NCI-H2081 treated with DMSO at 0.1 percent for 48 hours (cell line): ENCODE measurements at places on chromosomes 16 and 17.
A peak's percentile ranks its signal among the peaks of the same experiment; 100 is the strongest.

DNA sequence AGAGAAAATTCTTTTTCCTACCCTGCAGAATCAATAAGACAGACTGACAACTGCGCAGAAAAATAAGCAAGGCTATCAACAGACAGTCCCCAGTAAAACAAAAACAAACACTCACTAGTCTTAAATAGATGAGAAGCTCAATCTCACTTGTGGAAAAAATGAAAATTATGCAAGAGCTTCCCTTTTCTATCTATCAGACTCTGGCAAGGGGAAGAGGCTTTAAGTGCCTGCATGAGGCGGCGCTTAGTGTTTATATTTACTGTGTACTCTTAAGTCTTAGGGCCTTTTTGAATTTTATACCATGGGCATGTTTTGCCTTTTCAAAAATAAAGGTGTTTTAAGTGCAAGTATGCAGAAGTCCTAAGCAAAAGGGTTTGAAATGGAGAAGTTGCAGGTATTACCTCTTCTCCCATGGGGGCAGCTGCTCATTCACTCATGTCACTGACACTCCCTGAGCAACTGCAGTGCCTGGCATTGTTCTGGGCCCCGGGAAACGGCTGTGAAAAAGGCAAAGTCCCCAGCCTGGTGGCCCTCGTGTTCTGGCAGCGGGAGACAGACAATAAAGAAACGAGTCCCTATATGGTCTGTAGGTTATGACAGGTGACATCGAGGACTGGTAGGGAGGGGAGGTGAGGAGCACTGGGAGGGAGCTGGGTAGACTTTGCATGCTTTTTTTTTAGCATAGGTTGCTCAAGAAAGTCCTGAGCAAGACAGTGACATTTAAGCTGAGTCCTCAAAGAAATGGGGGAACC lies 35.2 kb downstream of the HSBP1 start:
- DNase-seq = no peak

DNA sequence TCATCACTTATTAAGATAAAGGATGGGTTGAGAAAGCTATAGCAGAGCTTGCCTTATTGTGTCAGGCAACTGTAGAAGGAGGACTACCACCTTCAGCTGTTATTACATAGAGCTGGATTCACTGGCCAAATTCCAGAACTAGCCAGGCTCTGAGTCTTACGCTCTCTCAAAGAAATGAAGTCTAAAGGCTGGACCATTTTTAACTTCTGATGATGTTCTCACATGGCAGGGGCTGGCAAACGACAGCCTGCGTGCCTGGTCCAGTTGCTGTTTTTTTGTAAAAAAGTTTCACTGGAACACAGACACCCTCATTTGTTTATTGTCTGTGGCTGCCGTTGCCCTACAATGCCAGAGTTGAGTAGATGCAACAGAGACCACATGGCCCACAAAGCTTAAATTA lies 21.2 kb downstream of the TRAF4 start:
- DNase-seq = no peak

GRCh38 chr17:13601776-13602551 lies at the start of gene HS3ST3A1:
Gene HS3ST3A1 (minus strand): TSS chr17:13601929. CDS start chr17:13601129, 800 bp downstream.
- DNase-seq = no peak

DNA sequence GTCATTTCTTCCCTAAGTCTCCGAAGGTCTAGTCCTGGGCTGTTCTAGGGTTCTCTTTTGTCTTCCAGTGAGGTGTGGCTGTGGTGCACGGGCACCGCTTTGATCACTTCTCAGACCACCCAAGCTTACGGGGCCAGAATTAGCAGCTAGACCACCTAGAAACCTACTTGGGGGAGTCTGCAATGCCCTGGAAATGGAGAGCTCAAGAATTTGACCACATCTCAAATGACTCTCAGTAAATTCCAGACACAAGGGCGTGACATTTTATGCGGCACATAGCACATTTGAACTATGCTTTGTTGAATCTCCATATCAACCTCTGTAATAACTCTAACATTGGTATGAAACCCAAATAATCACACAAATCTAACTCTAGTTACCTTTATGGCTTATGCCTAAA lies 24.9 kb downstream of the TRIM16 start:
- DNase-seq = no peak

- no peak for DNase-seq
These were observed 113.4 kb downstream of the ENGASE start for GRCh38 chr17:79188048-79188447.

- DNase-seq = peak; percentile 36
These were observed 3.9 kb downstream of the RAI1 start for GRCh38 chr17:17684906-17685774.

- no peak for DNase-seq
These were observed 58.3 kb downstream of the SREBF1 start for GRCh38 chr17:17778308-17779014.

DNA sequence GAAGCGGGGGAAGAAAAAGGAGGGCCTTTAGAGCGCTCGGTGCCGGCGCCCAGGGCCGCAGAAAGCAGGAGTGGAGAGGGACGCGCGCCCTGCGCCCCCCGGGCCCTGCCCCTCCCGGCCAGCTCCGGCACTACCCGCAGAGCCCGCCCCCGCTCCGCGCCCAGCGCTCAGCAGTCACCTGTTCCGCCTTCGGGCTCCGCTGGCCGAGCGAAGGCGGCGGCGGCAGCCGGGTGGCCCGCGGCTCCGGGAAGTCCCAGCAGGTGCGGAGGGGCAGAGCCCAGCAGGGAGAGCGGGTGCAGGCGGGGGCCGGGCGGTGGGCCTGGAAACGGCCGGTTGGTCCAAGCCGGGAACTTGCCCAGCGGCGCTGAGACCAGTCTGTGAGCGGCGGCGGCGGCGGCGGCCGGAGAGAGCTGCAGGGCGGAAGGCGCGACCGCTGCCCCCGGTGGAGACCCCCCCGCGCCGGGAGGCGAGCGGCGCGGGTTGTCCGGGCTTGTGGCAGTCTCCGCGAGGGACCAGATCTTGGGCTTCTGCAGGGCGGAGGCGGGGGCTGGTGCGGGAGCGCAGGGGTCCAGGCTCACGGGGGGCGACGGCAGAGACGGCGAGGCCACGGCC lies 2.2 kb downstream of the IRX3 start:
- DNase-seq = no peak

DNA sequence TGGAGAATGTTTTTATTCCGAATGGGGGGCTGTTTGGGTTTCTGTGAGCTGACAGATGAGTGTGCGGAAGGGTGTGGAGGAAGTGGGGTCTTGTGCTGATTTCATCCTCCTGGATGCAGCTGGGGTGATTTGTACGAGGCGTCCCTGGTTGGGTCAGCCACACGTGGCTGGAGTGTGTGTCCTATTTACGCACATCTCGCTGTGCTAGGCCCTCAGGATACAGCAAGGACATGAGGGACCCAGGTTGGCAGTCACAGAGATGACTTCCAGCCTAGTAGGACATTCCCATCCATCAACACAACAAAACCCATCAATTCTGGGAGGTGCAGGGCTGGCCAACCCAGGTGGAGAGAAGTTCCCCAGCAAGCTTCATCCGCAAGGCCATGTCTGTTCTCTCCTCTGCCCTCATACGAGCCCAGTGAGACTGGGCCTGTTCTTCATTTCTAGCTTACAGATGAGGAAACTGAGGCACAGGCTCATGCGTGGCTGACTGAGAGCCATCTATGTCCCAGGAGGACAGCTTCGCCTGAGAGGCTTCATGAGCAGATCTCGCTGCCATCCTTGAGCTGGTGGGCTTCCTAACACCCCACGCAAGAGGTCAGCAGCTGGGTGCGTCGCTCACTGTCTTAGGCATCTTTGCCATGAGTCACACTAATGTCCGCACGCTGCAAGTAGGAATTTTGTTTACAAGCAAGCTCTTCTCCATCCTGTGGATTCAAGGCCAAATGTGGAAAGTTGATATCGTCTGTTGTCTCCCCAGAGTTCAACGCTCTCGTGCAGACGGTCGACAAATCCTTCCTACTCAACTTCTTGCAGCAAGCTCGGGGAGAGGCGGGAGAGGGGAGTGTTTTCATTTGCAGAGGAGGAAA lies 24.4 kb downstream of the IRF8 start:
- DNase-seq = no peak

DNA sequence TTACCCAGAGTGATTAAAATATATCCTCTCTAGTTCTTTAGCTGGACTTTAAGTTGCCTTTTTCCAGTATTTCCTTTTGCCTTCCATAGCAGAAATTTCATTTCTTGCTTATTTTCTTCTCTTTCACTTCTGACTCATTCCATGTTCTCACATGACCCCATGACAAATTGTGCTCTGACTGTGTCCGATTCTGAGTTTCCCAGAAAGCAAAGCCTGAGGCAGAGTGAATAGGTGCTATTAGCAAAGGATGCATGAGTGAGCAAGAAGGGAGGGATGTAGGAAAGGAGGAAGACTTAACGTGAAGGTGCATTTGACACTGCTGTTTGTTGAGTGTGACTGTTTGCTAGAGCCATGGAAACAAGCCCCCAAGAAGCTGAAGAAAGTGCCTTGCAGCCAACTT lies 82.6 kb upstream of the CNTNAP4 start:
- DNase-seq = no peak

GRCh38 chr17:45740553-45741330 lies 43.4 kb upstream of the CRHR1 start:
- no peak for DNase-seq

DNA sequence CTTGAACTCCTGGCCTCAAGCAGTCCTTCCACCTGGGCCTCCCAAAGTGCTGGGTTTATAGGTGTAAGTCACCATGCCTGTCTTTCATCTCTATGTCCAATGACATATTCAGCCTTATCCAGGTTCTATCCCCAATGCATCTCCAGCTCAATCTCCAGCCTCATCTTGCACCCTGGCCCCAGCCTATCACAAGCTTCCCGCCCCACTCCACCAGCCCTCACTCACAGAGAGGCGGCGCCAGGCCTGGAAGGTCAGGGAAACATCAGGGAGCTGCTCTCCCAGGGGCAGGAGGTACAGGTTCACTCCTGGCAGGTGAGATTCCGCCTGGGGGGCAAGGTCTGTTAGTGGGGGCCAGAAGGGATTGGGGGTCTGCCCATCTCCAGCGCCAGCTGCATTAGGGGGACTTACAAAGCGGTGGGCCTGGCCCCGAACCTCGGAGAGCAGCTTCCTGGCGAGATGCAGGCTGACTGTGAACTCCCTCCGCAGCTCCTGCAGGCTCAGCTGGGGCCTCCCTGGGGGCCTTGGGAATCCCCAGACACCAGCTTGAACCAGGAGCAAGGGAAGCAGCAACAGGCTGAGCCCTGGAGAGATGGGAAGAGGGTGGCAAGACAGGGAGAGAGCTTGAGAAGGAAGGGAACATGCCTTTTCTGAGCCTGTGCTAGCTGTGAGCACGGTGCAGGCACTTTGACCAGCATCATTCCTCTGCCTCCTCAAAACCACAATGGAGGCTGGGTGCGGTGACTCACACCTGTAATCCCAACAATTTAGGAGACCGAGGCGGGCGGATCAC lies 3.0 kb downstream of the IL27 start:
- no peak for DNase-seq

- DNase-seq = no peak
These were observed 1.1 kb downstream of the PRSS33 start for GRCh38 chr16:2786061-2786825.

DNA sequence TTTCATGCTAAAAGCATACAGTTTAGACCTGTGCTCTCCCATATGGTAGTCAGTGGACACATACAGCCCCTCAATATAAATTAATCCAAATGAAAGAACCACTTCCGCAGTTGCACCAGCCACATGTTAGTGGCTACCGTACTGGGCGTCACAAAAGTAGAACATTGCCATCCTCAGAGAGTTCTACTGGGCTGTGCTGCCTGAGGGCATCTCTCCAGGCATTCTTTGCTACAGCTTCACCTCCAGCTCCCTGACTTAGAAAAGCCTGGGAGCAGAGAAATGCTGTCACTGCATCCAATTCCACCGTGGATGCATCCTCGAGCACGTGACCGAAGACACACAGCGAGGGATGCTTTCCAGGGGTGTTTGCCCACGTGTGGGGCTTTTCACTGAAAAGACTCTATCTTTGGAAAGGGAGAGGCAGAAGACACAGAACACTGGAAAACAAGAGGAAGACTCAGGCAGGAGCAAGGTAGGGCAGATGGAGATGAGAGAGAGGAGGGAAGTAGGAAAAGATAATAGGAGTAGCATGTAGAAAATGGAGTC lies 86.4 kb downstream of the GAS7 start:
- DNase-seq = no peak

DNA sequence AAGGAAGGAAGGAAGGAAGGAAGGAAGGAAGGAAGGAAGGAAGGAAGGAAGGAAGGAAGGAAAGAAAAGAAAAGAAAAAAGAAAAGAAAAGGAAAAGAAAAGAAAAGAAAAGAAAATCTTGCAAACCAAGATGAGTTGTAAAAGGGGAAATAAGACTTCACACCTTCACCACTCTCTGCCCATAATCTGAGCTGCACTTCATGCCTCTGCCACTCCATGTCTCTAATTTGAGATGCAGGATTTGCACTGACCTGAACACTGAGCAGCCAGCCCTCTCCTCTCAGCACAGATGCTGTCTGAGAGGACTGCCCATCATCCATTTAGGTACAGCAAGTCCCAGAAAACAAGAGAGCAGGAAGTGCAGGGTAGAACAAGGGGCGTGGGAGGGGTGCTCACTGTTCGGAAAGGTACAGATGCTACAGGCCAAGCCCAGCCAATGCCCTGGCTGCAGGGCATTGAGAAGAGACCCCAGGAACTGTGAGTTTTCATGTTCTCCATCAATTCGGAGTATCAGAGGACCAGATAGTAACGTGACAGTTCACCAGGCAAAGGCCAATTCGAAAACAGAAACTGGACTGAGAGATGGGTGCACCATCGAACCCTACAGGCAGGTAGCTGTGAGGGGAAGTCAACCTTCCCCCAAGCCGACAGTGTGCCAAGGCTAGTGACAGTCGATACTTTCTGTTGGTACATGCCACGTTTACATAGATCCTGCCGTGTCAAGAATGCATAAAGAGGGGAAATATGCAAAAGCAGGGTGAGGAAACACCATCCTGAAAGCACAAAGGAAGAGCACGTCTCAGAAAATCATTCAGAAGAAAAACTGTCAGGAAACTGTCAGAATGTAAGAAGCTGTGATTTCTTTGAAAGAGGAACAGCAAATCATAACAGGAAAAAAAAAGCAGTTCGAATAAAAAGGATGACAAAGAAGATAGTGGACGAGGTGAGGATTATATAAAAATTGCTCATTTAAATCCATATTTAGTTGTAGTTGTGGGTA lies 142.0 kb upstream of the RCVRN start:
- DNase-seq = no peak

- no peak for DNase-seq
These were observed 14.1 kb upstream of the TNS4 start for GRCh38 chr17:40515491-40516041.

GRCh38 chr16:67961551-67961957 lies 6.9 kb downstream of the SLC12A4 start:
- DNase-seq = peak; percentile 90

DNA sequence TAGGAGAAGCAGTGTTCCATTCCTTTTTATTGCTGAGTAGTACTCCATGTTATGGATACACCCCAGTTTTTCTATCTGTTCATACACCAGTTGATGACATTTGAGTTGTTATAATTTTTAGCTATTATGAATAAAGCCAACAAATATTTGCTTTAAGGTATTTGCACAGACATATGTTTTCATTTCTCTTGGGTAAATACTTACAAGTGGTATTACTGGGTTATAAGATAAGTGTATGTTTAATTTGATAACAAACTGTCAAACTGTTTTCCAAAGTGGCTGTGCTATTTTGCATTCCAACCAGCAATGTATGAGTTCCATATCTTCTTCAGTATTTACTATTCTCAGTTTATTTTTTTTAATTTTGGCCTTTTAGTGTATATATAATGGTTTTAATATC lies 27.7 kb upstream of the GFOD2 start:
- DNase-seq = no peak

- DNase-seq = no peak
These were observed 15.1 kb downstream of the GNPTG start for GRCh38 chr16:1366712-1367299.

- DNase-seq = no peak
These were observed 21.1 kb upstream of the SPPL2C start for GRCh38 chr17:45823598-45823997.
